ENCODE measurements at places on chromosomes 12 and 14.

DNA sequence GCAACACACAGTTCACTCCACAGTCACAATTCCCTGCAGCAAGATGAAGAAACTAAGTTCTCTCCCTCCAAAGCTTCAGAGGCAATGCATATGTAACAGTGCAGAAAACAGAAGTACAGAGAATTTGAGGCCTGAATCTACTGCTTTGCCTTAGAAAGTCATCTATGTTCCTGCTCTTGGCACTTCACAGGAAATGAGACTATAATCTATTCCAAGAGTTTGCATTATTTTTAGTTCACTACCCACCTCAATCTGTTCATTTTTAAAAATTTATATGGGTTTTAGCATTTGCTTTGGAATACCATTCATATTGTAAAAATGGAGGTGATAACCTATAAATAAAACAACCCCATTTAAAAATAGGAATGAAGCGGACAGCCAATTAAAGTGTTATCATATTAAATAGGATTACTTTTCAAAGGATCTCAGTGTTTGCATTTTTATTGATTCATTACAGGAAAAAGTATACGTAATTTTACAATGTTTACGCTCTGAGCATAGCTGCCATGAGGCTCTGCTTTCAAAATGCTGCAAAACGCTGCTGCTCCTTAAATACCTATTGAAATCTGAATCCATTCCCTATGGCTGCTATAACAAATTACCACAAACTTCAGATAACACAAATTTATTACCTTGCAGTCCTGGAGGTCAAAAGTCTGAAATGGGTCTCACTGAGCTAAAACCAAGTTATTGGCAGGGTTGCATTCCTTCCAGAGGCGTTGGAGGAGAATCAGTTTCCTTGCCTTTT lies 60.0 kb downstream of the ARMH4 start:
- DNase-seq: no peak

- no peak for DNase-seq
These were observed 145.8 kb downstream of the DICER1 start for GRCh38 chr14:95011445-95012006.

- no peak for DNase-seq
These were observed 274.2 kb downstream of the FUT8 start for GRCh38 chr14:65686761-65687160.

- DNase-seq: no peak
These were observed 39.1 kb upstream of the INF2 start for GRCh38 chr14:104650057-104650980.

GRCh38 chr14:98474900-98475299 lies 797.1 kb downstream of the BCL11B start:
- DNase-seq: no peak

DNA sequence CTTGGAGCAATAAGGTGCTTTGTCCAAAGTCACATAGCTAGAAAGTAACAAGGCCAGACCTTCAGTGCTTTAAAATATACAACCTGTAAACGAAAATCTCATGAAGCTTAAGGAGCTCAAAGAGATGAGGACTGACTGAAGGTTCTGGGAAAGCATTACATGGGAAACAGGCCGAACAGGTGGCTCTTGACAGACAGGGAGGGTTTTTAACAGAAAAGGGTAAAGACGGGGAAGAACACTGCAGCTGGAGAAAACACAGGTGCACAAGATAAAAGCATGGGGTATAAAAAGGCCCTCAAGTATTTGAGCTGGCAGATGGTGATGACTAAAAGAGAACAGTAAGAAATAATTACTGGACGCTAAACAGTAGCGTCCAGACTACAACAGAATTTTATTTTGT lies 257.2 kb downstream of the NELL2 start:
- no peak for DNase-seq

DNA sequence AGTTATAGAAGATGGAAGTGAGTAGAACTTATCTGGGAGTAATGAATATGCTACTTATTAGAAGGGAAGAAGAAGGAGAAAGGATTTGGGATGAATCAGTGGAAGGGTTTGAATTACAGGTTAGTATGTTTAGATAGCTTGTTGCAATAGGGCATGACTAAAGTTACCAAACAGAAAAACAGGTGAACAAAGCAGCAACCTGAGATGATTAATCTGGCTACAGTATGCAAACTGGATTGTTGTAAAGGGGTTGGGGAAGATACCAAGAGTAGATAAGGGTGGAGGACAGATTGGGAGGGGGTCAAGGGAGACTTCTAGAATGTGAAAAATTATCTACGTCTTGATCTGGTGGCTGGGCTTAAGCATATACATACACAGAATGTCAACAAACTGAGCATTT lies 73.4 kb upstream of the CLEC14A start:
- DNase-seq: no peak

GRCh38 chr12:95622879-95623278 lies 71.6 kb upstream of the USP44 start:
- DNase-seq: no peak

GRCh38 chr14:69346710-69347109 lies 51.4 kb downstream of the ERH start:
- DNase-seq: no peak

- DNase-seq: no peak
These were observed 369.2 kb downstream of the CCER1 start for GRCh38 chr12:90585640-90586304.

DNA sequence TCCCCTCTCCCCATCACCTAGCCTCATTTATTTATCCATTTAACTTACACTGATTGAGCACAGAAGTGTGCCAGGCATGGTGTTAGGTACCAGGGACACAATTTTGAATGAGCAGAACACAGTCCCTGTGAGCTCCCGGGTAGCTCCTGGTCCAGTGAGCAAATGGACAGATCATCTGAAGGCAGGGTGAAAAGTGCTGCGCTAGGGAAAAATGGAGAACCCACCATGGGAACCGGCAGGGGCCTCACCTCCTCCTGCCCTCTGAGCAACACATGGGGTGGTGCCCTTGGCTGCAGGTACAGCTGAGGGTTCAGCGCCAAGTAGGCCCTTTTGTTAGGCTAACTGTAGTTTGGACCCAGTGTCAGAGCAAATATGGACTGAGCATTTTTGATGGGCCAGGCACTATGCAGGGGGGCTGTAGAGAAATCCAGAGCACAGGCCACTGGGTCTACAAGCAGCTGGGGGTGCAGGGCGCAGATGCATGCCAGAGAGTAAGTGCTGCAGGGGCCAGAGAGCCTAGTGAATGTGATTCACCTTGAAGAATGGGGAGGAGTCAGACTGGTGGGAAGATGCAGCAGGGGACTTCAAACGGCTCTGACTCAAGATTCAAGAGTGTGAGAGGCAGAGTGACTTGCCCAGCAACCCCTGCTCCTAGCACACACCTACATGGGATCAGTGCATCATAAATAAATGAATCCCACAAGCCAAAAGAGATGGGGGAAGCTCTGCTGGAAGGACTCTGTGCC lies 28.2 kb downstream of the LTBP2 start:
- no peak for DNase-seq

- DNase-seq: no peak
These were observed 5.7 kb downstream of the CLEC6A start for GRCh38 chr12:8461426-8461825.

DNA sequence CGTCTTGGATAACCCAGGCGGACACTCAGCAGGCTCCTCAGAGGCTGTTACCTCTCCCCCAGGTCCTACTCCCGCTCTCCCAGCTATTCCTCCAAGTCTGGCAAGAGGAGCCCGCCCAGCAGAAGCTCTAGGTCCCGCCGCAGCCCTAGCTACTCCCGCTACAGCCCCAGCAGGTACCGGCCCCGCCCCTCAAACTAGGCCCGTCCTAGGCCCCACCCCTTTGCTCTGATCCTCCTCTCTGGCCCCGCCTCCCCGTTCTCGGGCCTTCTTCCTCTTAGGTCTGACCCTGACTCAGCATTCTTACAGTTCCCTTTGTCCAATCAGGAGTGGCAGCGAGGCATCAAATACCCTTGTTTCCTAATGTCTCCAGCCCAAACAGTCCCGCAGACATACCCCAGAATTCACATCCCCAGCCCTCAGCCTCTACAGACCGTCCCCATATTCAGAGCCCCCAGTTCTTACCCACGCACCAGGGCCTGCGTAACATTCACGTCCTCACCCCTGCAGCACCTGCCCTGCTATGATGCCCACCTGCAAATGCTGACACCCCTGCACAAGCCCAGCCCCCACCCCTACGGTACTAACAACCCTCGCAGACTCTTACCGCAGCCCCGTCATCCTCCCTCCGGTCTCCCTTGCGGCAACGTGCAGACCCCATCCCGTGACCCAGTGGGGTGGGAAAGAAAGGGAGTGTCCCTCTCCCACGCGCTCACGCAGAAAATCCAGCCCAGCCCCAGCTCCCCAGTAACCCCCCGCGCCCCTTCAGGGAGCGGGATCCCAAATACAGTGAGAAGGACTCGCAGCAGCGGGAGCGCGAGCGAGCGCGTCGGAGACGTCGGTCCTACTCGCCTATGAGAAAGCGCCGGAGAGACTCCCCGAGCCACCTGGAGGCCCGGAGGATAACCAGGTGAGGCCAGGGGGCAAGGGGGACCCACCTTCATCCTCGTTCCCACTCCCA lies 25.0 kb upstream of the HSPB8 start:
- no peak for DNase-seq

DNA sequence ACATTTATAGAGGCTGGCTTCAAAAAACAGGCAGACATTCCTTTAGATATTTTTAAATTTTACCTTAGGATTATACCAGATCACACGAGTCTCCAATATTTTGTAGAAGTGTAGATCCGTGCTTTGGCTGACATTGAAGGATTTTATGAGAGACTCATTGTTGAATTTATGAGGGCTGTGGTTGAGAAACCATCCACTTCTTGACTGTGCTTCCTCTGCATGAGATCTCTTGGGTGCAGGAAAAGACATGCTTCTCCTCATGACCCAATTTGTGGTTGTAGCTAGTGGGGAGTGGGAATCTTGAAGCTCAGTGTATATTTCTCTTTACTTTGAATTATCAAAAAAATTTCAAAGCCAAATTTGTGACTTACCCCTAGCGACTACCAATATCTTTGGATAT lies 36.7 kb upstream of the NKX2-8 start:
- DNase-seq: no peak

GRCh38 chr12:79826267-79827128 lies 108.4 kb downstream of the PPP1R12A start:
- no peak for DNase-seq

DNA sequence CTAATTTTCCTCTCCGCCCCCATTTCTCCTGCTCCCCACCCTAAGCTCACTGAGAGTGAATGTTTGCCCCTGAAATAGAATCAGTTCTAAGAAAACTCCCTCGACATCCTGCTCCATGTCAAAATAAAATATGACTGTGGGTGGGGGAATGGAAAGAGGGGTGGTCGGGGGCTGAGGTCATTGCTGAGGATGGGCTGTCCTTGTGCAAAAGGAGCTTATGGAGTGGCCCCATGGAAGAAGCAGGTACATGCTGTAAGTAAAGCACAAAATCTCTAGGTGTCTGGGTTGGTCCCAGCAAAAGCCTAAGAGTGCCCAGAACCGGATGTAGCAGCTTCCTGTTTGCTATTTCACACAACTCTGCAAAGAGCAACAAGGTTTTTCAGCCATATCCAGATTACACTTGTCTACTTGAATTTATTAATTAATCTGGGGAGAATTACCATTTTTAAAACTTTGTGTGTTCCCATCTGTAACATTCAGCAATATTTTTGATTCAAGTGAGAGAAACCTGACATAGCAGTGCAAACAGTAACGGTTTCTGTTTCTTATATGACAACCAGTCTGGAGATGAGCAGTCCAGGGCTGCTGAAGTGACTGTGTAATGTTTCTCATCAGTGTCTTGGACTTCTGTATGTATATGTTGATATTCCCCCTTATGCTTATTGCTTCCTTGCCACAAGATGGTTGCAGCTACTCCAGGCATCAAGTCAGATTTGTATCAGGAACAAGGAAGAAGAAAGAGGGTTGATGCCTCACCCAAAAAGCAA lies 40.4 kb upstream of the GZMB start:
- no peak for DNase-seq

DNA sequence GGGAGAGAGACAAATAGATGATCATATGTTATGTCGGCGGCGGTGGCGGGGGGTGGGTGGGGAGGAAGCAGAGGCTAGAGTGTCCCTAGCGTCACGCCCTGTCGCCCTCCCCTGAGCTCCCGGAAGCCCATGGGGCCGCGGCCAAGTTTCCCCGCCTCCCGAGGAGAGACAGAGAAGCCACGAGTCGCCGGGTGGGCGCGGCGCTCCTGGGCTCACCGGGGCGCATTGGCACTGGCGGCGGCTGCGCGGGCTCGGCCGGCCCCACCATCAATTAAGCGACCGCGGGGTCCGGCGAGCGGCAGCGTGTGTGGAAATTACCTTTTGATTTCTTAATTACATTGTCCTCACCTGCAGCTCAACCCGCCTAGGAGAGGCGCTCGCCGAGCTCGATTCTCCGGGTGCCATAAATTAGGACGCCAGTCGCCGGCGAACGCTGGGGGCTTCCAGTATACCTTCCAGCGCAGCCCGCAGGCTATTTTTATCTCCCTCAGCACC lies 119.9 kb upstream of the LHX5 start:
- DNase-seq: peak; percentile 52

- DNase-seq: peak; percentile 64
These were observed 46.0 kb upstream of the PLEKHG6 start for GRCh38 chr12:6264402-6265037.

GRCh38 chr12:89288959-89289358 lies 63.3 kb downstream of the DUSP6 start:
- no peak for DNase-seq

- no peak for DNase-seq
These were observed 52.7 kb downstream of the SPPL3 start for GRCh38 chr12:120851444-120851843.

GRCh38 chr14:65080960-65081747 lies 21.2 kb downstream of the MAX start:
- DNase-seq: no peak

DNA sequence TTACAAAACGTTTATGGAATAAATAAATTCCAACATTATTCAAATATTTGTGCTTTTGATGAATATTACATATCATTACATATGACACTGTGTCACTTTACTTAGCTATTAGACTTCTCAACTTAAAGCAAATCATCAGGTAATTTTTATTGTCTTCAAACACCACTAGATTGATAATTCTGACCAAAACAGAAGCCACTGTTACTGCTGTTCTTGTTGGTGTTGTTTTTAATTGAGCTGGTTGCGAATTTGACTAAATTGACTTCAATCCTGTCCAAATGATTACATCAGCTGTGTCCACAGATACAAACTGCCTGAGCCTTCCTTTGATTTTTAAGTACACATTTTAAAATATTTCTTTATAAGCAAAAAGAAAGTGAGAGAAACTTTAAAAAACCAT lies 29.2 kb downstream of the PRKD1 start:
- no peak for DNase-seq

DNA sequence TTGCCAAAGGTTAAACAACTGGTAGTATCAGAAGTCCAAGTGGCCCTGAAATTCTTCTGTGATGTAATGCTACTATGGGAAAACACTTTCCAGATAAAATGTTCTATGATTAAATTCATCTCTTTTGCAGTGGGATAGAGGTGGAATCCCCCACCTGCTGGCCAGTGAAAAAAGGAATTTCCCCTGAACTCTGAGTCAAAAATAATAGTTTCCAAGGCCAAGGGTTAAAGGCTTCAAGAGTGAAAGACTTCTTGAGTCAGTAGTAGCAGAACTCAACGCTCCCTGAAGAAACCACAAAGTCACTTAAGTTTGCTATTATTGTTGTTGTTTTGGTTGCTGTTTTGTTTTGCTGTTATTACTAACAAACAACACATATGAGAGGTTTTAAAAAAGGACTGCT lies 330.8 kb downstream of the SOX5 start:
- no peak for DNase-seq

GRCh38 chr14:79525416-79525815 lies 685.9 kb downstream of the DIO2 start:
- DNase-seq: peak; percentile 47

Measured in DMS153 (cell line).